ENCODE measurements at places on chromosomes 5 and 9.

DNA sequence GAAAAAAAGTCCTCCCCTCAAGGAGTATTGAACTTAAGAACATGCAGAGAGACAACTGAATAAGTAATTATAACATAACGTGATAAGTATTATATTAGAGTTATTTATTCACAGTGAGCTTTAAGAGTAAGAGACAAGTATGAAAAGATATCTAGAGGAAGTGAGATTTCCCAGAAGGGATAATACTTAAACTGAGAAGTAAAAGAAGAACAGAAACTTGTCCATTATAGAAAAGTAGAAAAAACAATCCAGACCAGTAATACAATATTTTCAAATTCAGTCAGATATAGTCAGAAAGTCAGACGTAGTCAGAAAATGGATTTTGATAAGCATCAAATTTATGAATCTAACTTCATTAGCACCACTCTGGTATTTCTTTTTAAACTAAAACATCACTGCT is 613.0 kb upstream of the CCNG1 start:
- no peak for DNase-seq

DNA sequence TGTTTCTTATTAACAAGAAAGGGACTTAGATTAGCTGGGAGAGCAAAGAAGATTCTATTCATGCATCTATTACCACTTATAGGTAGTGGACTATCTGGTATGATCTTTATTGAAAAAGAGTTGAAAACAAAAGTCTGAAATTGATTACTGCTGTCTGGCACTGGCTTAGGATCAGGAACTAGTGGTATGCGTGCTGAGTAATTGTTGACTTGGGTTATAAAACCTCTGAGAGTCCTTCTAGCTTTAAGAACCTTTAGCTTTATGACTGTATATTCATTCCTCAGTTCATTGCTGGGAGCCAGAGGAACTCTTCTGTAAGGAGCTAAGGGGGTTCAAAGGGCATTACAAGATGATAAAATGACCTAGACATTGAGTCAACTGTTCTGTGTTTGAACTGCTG is 7.6 kb downstream of the SLC1A1 start:
- no peak for DNase-seq

- DNase-seq, result no peak
These were observed 11.9 kb upstream of the ARHGAP26 start for GRCh38 chr5:142758062-142758795.

- no peak for DNase-seq
These were observed 239.0 kb downstream of the PJA2 start for GRCh38 chr5:109170629-109171350.

DNA sequence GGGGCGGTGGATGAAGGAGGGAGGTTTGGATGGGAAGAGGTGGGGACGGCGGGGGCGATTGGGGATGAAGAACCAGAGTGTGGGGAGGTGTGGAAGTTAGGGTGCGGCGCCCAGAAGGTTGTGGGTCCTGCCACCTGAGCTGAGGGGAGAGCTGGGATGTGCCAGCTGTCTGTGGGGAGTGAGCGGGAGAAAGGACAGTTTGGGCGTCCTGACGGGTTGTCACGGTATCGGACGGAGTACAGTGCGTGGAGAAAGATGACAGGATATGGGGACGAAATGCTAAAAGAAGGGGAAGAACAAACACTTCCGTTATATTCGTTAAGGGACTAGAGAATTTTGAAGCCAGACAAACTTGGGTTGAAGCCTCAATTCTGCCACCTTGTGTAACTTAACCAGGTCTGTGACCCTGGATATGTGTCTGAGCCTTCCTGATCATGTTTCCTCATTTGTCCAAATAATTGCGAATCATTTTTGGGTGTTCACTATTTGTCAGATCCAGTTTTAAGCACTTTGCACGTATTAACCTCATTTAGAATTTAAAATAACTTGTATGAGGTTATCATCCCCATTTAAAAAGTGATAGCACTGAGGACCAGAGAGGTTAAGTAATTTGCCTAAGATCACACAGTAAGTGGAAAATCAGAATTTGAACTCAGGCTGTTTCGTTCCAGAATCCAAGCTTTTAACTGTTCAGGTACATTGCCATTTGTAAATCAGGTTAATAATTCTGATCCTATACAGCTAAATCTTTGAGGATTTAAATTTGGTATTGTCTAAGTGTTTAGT is 689 bp downstream of the CNTRL start:
- DNase-seq, result no peak

GRCh38 chr5:135161221-135161620 is 127.2 kb upstream of the PITX1 start:
- no peak for DNase-seq

- DNase-seq, result no peak
These were observed 1.5 kb upstream of the RFX3 start for GRCh38 chr9:3526997-3527940.

DNA sequence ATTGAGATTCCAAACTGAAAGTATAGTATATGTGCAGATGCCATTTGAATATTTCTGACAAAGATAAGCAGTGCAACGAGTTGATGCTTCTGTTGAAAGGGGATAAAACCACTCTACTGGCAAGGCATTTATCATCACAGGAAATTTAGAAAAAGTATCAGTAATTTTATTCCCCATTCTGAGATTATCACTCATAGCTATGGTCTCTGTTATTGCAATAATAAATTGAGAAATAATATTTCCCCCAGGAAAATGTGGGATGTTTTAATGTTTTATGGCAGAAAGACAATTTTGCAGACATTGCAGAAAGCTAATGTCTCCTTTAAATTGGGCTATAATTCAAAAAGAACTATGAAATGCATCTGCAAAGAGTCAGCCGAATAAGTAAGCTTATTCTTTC is 1612.7 kb upstream of the ACO1 start:
- no peak for DNase-seq

DNA sequence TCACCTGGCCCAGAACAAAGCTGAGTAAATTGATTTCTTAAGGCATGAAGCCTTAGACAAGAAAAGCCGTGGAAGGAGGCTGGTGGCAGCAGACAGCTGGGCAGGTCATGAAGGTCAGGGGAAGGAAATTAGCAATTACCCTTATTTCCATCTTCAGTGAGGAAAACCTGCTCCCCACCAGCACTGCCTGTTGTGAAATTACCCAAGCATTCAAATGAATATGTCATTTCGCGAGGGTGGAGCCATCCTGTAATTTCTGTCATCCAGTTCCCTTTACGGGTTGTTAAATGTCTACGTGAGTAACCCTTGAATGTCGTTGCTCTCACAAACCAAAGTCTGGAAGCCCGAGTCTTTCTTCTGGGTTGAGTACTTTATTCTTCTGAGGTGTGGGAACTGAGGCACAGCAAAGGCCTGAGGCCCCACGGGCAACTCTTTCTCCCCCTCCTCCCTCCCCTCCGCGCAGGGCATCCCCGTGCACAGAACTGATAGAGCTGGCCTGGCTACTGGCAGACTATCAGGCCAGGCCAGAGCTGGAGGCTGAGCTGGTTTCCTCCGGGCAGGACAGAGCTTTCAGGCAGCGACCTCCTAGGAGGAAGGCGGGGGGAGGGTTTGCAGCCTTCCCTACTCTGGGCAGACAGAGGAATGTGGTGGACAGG is 22.0 kb upstream of the AK3 start:
- no peak for DNase-seq

DNA sequence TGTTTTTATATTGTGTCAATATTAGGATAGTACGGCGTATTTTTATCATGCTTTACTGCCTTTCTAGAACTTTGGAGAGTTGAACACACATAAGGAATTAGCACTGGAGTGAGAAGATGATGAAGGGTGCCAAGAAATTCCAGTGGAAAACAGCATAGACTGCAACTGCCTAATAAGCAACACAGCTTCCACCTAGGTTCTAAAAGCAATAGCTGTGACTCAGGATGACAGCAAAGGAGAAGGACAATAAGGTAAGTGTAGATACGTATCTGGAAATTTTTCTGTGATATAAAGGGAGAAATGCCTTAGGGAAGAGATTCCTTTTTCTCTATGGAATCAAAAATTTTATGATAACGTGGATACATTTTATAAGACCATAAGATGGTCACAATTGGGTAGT is 7.4 kb downstream of the PTPRD start:
- DNase-seq, result no peak

GRCh38 chr5:42877431-42877830 is 65.7 kb upstream of the SELENOP start:
- no peak for DNase-seq

DNA sequence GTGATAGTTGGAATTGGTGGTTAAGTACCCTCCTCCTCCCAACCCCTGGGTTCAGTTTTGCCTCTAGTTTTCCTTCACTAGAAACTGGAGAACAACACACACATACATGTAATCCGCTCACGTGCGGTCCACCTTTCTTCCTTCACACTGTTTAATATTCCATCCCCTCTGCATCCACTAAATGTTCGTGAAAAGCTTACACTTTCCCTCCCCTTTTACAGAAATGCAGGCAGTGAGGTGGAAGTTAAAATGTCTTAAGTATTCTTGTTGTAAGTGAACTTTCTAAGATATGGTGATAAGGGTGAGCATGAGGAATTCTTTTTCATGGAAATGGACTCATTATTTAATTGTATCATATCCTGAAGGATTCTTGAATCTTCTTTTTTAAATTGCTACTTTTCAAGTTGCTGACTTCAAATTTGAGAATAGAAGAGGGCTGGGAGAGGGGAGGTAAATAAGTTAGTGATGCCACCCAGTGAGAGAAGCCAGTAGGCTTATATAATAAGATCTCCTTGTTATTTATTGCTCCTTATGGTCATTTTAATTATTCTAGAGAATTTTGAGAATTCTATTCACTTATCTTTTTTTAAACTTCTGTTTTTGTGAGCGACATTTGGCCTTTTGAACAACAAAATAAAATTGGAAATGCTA is 90.2 kb downstream of the TLE4 start:
- no peak for DNase-seq

DNA sequence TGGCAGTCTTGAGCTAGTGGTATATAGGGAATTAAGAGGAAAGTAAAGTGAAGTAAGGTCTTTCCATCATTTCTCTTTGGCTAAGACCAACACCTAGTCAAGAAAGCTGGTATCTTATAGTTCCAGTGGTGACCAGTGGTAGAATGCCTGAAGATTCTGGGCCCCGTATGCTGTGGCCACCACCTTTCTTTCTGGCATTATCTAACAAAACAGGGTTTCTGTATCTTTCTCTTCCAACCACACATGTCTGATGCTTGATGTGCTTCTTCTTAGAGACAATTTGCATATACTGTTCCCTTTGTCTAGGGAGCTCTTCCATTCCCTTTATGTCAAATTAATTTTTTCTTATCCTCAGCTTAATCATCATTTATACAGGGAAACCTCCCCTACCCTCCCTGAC is 109.9 kb upstream of the SSBP2 start:
- no peak for DNase-seq

DNA sequence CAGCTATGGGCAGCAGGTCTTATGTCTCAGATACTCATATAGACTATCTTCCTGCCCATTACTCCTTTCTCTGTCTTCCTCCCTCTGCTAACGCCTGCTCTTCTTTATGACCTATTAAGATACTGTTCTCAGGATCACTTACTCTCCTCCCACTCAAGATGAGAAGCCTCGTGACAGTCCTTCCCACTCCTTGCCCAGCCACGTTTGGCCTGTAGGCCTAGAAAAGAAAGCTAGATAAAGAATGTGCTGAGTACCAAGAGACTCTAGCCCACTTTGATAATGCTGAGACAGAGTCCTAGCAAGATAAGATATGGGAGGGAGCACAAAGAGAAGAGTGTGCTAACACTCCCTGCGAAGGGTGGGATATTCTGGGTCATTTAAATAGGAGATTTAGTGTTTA is 6.8 kb upstream of the DENND4C start:
- no peak for DNase-seq

DNA sequence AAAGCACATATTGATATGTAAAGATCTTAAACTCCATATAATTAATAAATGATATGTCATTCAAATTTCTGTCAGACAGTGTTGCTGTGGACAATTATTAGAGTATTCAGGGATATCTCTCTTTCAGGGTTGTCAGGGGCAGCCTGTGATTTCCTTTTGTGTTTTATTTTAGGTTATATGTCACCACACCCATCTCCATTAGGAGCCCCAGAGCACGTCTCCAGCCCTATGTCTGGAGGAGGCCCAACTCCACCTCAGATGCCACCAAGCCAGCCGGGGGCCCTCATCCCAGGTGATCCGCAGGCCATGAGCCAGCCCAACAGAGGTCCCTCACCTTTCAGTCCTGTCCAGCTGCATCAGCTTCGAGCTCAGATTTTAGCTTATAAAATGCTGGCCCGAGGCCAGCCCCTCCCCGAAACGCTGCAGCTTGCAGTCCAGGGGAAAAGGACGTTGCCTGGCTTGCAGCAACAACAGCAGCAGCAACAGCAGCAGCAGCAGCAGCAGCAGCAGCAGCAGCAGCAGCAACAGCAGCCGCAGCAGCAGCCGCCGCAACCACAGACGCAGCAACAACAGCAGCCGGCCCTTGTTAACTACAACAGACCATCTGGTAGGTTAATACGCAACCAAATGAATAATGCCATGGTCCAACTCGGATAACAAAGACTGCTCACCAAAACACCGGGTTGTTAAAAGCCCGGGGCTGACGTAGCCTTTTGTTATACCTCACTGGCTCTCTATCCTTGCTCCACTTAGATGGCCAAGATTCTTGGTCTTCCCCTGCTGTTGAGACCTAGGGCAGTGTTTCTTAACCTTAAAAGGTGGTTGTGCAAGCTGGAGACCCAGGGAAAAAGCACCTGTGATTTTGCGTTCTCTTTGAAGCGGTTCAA is 24.4 kb downstream of the SMARCA2 start:
- no peak for DNase-seq

- no peak for DNase-seq
These were observed 460.7 kb upstream of the MEF2C start for GRCh38 chr5:89343666-89344065.

- no peak for DNase-seq
These were observed 72.3 kb upstream of the PRLR start for GRCh38 chr5:35302544-35302943.

GRCh38 chr5:151002250-151002649 is 18.1 kb upstream of the GPX3 start:
- DNase-seq, result no peak

DNA sequence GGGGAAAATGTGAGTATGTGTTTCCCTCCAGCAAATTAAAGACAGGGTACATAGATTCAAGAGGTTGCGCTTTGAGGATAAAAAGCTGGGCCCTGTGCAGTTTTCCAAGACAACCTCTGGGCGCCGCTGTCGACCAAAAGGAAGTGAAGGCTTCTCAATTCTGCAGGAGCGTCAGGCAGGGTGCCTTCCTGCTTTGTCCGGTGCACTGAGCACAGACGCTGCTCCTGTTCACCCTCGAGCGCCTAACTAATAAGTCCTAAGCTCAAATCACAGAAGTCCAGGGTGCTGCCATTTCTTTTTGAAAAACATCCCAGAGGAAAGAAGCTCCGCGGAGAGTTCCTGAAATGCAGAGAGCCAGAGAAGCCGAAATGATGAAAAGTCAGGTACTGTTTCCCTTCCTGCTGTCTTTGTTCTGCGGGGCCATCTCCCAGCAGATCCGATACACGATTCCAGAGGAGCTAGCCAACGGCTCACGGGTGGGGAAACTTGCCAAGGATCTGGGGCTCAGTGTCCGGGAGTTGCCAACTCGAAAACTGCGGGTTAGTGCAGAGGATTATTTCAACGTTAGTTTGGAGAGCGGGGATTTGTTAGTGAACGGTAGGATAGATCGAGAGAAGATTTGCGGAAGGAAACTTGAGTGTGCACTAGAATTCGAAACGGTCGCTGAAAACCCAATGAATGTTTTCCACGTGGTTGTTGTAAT is at the start of gene PCDHGB1:
Gene PCDHGB1, plus strand, starts transcription at position 183 of the 703 bp plus-strand sequence. Its CDS starts 162 bp downstream, at position 345.
- no peak for DNase-seq

GRCh38 chr5:1346627-1347440 is 1.9 kb upstream of the CLPTM1L start:
- DNase-seq, result no peak

Measured in activated T-cell treated with anti-CD3 and anti-CD28 coated beads, Interleukin-2, amount 50 U/mL, for 24 hours (primary cell).